ENCODE measurements at places on chromosomes 7 and 10. TPM values are rescaled to one million over a fixed set of nuclear protein-coding genes. Genes with fewer than 3 reads are reported as not detected.

Gene UNC5B
- 1.8 TPM for total RNA-seq

Gene TRIM50
- not detected for total RNA-seq

Gene SH2D4B
- not detected for total RNA-seq

Gene HMX3
- 0.20 TPM for total RNA-seq

Gene GRID2IP
- total RNA-seq = not detected

Gene SFRP4
- total RNA-seq = 0.05 TPM

Gene AGR2
- 1.2 TPM for total RNA-seq

Gene TUBAL3
- not detected for total RNA-seq

Gene ALOX5
- 4.8 TPM for total RNA-seq

Gene SPDYE2B
- not detected for total RNA-seq

Gene RNF133
- total RNA-seq = 0.33 TPM

Gene RARRES2
- total RNA-seq = 852 TPM

Gene CD36
- total RNA-seq = 16.3 TPM

Gene CDK5
- total RNA-seq = 9.6 TPM

Gene HOXA11
- total RNA-seq = not detected

Gene SPDYE5
- total RNA-seq = not detected

Gene AGMO
- 33.0 TPM for total RNA-seq

Gene TMEM120A
- 79.6 TPM for total RNA-seq

Gene SLC13A4
- total RNA-seq = 0.35 TPM

Gene PDGFA
- 2.7 TPM for total RNA-seq

Gene TMEM72
- total RNA-seq = not detected

Gene STAG3
- total RNA-seq = 3.1 TPM

Gene IQCE
- 5.7 TPM for total RNA-seq

Gene PLAC9
- 2.2 TPM for total RNA-seq

Gene CUBN
- 0.25 TPM for total RNA-seq

Gene FAS
- 13.0 TPM for total RNA-seq

Gene FEZF1
- not detected for total RNA-seq

Gene CRHR2
- total RNA-seq = not detected

Gene ZNRF2
- 18.6 TPM for total RNA-seq

Gene C7orf33
- total RNA-seq = not detected

Gene GIMAP5
- total RNA-seq = 3.7 TPM

Gene ADRB1
- total RNA-seq = 0.10 TPM

Gene MMD2
- total RNA-seq = not detected

Gene PNLIPRP1
- 2.5 TPM for total RNA-seq

Gene POLR3A
- total RNA-seq = 5.6 TPM

Gene TBRG4
- 40.2 TPM for total RNA-seq

Gene STEAP1B
- total RNA-seq = not detected

Gene NEUROG3
- not detected for total RNA-seq

Gene LIPN
- total RNA-seq = not detected

Gene CROT
- total RNA-seq = 14.0 TPM

Gene UBE3C
- 29.2 TPM for total RNA-seq
